ENCODE measurements at places on chromosomes 3 and 15. TPM values are rescaled to one million over a fixed set of nuclear protein-coding genes. Genes with fewer than 3 reads are reported as not detected.
A peak's percentile ranks its signal among the peaks of the same experiment; 100 is the strongest.

The IL5RA gene
- not detected for polyA plus RNA-seq

The RPS27L gene
- 501 TPM for polyA plus RNA-seq

The PTPRG gene
- 26.5 TPM for polyA plus RNA-seq

The CPN2 gene
- not detected for polyA plus RNA-seq

The HRG gene
- not detected for polyA plus RNA-seq

The AQR gene
- polyA plus RNA-seq = 25.2 TPM

The SEMA3B gene
- 22.0 TPM for polyA plus RNA-seq

The UROC1 gene
- polyA plus RNA-seq = not detected

The OR5K1 gene
- not detected for polyA plus RNA-seq

The TNFAIP8L3 gene
- polyA plus RNA-seq = 0.30 TPM

The SLC15A2 gene
- polyA plus RNA-seq = 0.63 TPM

The AQP9 gene
- not detected for polyA plus RNA-seq

The ATP13A5 gene
- polyA plus RNA-seq = not detected

The EFHB gene
- 0.33 TPM for polyA plus RNA-seq

DNA sequence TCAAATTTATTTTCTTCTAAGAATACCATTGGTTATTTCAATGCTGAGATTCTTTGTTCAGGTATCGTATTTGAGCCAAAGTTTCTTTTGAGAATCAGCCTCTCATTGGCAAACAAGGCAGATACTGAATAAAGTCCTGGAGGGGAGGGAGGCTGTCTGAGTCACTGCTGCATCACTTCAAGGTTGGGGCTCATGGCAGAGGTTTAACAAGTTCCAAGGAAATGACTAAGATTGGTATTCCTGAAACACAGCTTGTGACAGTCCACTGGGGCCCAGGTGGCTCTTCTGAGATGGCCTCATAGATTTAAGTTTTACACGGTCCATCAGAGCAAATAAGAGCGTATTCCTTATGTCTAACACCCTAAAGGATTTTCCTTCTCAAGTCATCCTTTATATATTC, 213.8 kb upstream of the STAC start:
- DNase-seq = no peak

DNA sequence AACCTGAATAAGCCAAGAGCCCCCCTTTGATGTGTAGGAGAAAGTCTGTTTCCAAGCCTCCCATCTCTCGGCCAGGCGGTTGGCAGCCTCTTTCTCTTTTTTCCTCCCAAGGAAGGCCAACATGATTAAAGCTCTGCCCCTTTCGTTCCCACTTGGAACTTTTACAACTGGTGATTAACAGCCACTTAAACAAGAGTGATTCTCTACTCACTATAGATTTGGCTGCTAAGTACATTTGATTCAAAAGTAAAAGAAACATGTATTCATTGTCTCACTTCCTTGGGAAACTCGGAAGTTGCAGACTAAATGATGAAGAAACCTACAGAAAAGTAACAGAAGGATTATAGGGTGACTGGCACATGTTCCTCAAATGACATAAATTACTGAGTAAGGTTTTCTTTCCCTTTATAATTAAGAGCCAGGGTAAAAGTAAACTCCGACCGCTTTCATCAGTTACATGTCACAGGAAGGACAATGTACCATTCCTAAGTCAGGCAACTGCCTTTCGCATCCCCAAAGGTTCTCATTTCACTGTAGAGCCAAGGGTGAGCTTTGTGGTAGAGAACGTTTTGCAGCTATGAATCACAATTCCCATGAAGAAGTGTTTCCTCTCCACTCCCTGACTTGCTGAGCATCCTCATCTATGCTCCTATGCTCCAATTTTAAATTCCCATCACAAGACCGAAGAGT, 72.7 kb downstream of the MB21D2 start:
- peak; percentile 46 for DNase-seq

DNA sequence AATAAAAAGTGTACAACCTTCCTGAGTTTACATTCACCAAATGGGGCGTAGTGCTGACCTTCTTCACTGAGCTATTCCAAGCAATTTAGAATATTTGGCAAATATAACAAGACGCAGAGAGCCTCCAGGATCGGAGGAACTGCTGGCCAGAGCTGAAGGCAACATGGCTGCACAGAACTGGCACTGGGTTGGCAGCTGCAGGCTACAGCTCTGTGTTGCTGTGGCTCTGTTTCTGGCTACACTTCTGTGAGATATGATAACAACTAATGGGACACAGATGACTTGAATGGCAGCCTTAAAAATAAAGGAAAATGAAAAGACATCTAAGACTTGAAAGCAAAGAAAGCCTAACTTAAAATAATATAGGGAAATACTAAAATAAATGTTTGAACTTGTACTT, 10.8 kb upstream of the SLC6A20 start:
- DNase-seq = no peak

- DNase-seq = no peak
These were observed 40.7 kb downstream of the ETV5 start for GRCh38 chr3:186068243-186068552.

DNA sequence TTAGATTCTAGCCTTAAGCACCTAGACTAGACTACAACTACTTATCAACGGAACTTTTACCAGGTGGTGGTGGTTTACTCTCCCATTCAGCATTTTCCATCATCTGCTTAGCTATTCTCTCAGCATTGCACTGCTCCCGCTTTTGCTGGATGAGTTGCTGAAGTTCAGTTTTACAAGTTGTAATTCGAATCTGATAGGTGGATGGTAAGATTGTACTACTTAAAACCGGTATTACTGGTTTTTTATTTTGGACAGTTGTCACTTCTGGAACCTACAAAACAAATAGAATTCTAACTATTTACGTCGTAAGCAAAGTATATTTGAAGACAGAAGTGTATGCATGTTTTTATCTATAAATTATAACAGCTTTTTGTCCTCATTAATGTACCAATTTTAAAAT, 41.1 kb downstream of the PIK3R4 start:
- DNase-seq = no peak

DNA sequence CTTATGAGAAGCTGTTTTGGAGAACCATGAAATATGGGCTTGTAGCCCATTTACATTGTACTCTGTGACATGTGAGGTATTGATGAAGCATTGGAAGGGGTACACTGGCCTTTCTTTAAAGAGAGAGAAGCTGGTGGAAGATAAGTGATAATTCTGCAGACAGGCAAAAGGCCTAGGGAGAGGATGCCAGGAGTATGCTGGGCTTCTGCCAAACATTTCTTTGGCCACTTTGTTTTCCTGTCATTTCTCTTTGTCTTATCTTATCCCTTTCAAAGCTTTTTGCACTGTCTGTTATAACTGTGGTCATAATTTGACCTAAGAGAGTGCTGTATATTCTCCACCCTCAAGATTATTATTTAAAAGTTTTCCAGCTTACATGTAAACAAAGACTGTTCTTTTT, 109.6 kb upstream of the SEMA6D start:
- DNase-seq = no peak

GRCh38 chr3:133414021-133414392, 14.2 kb downstream of the BFSP2 start:
- DNase-seq = no peak

- DNase-seq = no peak
These were observed 528 bp upstream of the NIT2 start for GRCh38 chr3:100333970-100334487.

DNA sequence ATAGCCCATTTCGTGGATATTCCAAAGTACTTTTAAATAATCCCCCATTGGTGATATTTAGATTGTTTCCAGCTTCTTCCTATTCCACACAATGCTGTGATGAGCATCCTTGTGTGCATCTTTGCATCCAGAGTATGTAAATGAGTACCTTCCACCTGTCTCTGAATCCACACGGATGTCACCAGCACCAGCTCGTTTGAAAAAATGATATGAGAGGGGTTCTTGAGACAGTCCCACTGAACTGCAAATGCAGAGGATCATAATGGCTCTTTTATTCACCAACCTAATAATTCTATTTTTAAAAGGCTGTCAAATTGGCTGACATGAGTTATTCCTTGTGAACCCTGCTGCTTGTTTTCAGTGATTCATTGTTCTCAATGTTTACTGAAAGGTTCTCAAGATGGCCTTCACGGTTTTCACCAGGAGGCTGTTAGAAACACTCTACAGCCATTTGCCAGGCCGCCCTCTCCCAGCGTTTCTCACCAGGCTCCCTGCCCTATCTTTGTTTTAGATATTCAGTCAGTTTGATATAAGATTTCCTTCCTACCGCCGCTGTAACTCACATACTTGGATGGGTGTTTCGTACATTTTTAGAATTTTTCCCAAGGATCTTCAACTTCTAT, 96.7 kb upstream of the PTPRG start:
- no peak for DNase-seq

DNA sequence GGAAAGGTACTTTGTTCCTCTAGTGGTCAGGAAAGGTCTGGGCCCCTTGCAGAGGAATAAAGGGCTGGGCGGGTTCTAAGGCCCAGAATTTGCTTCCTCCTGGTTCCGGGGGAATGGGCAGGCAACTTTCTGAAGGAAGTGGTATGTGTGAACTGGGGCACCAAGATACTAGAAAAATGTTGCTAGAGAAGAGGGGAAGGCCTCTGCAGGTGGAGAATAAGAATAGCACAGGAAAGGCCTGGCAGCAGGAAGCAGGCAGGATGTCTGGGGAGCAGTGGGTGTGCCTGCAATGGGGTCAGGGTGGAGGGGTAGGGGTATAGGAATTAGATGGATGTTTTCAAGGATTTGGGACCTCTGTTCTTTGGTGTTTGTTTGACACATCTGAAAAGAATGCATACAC, 2.0 kb downstream of the SLC22A13 start:
- DNase-seq = no peak

DNA sequence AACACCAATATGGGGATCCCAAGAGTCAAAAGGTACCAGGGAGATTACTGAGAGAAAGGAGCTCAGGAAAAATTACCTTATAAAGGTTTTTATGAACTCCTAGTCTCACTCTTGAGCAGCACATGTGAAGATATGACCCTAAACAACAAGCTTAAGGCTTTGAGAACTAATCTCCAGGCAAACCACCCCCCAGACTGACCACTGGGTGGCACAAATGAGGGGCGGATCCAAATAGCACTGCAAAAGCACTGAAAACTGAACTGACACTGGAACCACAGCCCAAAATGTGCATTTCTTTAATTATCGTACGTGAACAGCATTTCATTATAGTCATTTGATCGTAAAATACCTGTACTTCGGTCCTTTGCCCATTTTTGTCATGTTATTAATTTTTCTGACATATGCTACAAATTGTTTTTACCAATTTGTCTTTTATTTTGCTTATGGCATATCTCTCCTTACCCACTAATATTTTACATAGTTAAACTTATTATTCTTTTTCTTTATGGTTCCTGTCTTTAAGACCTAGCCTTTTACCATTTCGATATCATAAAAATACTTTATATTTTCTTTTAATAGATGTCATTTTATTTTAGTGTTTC, 31.5 kb upstream of the TFDP2 start:
- DNase-seq = no peak

GRCh38 chr3:59163953-59164352, 114.1 kb upstream of the CFAP20DC start:
- no peak for DNase-seq

DNA sequence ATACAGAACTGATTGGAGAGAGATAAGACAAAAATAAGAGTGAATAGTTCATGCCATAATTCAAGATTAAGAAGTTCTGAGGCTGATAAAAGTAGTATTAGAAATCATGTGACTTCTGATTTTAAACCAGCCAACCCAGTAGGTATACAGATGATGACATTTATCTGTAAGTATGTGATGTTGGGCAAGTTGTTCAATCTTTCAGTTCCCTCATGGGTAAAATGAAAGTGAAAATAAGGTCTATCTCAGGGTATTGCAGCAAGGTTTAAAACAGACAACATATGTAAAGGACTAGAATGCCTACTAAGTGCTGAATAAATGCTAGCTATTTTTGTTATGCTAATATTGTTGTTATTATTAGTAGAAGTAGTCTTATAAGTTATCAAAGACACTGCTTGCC, 1055.7 kb downstream of the NAALADL2 start:
- no peak for DNase-seq

DNA sequence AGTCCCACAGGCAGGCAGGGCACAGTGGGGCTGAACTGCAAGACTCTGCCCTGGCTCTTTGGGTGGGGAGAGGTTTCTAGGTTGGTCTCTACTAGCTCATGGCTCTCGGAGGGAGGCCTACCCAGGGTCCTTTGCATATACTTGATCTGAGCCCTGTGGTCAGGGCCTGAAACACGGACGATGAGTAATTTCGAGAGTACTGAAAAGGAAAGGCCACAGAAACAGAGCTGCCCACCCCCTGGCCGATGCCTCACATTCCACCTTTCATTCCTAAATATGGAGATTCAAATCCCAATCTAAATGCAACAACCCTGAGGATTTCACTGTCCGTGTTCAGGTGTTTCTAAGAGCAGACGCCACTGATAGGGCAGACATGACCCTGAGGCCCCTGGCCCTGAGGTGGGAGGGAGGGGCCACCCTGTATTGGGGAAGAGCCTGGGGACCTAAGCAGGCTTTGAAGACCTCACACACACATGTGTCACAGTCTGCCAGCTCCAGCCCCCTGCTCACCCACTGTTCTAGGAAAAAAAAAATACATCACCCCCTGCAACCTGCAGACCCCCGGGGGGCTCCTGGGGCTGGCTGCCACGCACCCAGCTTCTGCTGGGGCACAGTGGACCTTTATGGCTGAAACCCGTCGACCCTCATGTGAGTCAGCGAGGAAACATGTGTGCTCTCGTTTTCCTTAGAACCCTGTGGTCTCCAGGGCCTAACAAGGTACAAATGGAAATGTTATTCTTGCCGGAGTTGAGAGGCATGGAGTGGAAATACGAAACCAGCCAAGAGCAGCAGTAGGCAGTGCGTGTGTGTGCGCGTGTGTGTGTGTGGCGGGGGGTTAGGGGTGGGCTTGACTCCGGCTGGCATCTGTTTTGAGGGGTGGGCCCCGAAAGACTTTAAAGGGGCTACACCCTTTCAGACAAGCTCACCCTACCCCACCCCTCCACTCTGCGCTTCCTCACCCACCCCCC, 112.7 kb downstream of the CHSY1 start:
- DNase-seq = no peak

DNA sequence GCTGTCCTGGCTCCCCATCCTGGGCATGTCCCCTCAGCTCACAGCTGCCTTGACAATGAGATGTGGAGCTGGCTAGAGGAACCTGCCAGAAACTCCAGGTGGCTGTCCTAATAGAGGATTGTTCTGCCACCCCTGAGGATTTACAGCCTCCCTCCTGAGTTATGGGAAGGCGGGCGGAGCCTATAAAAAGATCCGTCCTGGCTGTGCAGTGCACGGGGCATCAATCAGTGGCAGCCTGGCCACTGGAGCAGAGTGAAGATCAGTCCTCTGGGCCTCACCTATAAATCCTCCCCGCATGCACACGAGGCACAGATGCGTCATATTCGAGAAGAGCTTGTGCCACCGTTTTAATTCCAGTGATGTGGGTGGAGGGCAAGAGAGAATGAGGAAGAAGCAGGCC, 90.0 kb downstream of the MEGF11 start:
- no peak for DNase-seq

- no peak for DNase-seq
These were observed 241.3 kb downstream of the UBE2E2 start for GRCh38 chr3:23444386-23444785.

- DNase-seq = no peak
These were observed 31.1 kb downstream of the DNAJC13 start for GRCh38 chr3:132448216-132448961.

DNA sequence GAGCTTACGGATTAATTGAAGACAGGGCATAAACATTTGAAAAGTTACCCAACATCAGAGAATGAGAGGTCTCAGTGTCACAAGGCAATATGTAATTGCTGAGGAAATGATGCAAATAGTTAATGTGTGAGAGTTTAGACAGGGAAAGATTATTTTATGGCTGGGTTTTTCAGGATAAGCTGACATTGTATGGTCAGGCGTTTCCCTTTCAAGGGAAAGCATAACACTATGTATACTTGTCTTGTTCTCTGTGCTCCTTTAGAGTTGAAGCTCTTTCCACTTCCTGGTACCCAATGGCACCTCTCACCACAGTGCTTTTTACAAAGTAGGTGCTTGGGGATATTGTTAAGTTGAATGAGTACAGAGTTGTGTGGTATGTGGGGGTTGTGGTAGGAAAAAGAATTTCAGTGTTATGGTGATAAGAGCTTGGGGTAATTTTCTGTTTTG, 19.9 kb downstream of the IQGAP1 start:
- no peak for DNase-seq
